ENCODE measurements at places on chromosomes 11 and 22.

DNA sequence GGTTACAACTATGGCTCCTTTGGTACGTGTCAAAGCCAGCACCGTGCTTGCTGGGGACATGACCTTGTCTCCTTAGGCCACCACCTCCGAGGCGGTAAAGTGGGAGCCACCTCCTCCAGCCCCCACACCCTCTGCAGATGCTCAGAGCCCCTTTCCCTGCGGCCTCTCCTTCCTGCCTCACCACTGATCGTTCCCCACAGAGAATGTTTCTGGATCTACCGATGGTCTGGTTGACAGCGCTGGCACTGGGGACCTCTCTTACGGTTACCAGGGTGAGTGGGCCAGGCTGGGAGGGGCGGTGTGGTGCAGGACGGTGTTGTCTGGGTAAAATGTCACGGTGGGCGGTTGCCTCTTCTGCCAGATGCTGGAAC lies 8.9 kb downstream of the SIDT2 start:
- DNase-seq = no peak

DNA sequence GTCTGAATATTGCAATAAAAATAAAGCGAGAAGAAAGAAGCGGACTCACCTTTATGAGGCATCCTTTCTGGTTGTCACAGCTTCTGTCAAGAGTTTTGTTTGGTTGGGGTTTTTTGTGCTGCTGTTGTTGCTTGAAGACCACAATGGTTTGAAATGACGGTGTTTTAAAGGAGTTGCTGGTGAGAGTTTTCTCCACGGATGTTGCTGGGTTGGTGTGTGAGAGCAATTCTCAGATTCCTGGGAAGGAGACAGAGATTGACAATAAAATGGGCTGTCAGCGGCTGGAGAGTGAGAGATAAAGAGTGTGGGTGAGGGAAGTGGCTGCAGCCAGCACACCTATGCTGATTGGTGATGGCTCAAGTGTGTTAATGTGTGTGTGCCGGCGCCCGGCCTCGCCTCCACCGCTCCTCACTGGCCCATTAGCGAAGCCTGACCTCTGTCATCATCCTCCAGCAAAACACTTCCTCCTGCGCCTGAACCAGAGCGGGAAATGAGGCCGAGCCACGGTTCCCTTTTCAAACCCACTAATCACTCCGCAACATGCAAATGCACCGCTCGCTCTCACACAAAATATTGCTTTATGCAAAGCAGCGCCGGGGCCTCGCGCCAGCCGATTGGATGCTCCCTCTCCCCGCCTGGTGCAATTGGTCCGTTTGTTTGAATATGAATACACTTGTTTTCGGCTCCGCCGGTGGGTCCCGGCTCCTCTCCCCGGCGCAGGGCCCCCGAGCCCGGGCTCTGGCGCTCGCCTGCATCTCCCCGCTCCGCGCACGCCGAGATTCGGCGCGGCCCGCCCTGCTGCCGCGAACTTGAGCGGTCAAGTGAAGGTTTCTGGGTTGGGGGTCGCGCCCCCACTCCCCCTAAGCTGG lies at the start of gene PAX6:
Gene PAX6 (minus strand): TSS at position 544 of the 869 bp plus-strand sequence. CDS start 4,911 bp downstream, outside the sequence.
- no peak for DNase-seq

DNA sequence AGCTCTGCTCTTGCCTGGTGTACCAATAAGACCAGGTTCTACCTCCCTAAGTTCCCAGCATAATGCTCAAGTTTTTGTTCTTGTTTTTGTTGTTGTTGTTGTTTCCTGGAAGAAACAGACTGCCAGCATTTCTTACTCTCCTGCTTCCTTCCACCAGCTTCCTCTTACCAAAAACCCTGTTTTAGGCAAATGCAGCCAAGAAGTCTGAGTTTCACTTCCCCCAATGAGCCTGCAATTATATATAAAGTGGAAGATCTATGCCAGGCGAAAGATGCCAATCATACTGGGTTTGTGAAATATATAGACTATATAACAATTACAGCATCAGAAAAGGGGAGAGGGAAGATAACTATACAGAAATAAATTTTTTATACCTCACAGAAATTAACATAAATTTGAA lies 931.5 kb upstream of the FAT3 start:
- no peak for DNase-seq

DNA sequence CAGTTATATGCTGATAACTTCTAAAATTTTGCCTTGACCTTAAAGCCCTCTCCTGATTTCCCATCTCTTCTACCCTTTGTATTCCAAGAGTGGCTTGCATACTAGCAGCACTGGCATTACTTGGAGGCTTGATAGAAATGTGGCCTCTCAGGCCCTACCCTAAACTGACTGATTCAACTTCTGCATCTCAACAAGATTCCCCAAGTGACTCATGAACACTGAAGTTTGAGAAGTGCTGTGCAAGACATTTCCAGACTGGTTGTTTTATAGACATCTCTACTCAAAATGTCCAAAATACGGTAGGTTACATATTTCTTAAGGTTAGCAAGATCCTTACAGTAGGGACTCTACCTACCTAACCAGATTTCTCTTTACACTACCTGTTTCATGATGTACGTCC lies 48.6 kb downstream of the SESN3 start:
- no peak for DNase-seq

Measured in liver (tissue), 10 donors.